Natural killer cell treated with Interleukin-12 subunit alpha and Interleukin-12 subunit beta and Interleukin-15 and Interleukin-18, amount 100 ng/mL, for 72 hours (primary cell): ENCODE measurements at places on chromosomes 12 and 14. TPM values are rescaled to one million over a fixed set of nuclear protein-coding genes. Genes with fewer than 3 reads are reported as not detected.

GRCh38 chr14:68564826-68565759 lies 227.8 kb downstream of the ZFP36L1 start:
- no peaks in the 10 kb centered on the region for H3K27me3 ChIP-seq
- H3K27ac ChIP-seq, result no peak overlapping the region
- peaks cover 12% of the 10 kb centered on the region for H3K4me1 ChIP-seq
- DNase-seq, result no peak
- H3K4me3 ChIP-seq, result no peak overlapping the region

DNA sequence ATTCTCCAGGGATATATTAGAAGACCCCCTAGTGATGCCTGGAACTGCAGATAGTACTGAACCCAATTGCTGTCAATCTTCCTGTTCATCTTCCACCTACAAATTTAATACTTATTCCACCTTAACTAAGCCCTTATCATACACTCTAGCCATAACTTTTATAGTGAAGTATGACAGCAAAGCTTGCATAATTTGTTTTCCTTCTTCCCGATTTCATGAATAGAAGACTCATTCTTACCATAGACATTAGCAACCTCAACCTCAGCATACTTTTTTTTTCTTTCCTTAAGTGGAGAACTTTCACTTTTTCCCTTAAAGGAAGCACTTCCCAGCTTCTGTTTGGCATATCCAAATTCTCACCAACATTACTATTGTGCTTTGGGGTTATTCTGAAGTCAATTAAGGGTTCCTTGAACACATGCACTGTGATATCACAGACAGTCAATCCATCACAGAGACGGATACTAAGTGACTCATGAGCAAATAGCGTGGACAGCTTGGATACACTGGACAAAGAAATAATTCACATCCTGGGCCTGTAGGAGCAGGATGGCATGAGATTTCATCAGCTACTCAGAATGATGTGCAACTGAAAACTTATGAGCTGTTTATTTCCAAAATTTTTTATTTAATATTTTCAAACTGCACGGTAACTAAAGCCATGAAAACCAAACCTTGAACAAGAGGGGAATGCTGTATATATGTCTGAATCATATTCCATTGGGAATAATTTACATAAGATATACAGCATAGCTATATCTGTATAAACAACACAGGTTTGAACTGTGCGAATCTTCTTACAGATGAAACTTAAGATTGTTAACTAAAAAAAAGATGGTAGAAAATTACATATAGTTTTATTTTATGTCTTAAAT lies 63.9 kb downstream of the SYT1 start:
- H3K36me3 ChIP-seq, result peaks cover 6% of the 10 kb centered on the region
- H3K27me3 ChIP-seq, result no peaks in the 10 kb centered on the region
- H3K4me3 ChIP-seq, result no peak overlapping the region
- H3K4me1 ChIP-seq, result no peaks in the 10 kb centered on the region

GRCh38 chr12:57377103-57377840 lies 53.6 kb downstream of the R3HDM2 start:
- no peak overlapping the region for H3K4me3 ChIP-seq
- H3K27ac ChIP-seq, result no peak overlapping the region
- peaks cover 11% of the 10 kb centered on the region for H3K4me1 ChIP-seq
- no peaks in the 10 kb centered on the region for H3K27me3 ChIP-seq
- DNase-seq, result no peak

DNA sequence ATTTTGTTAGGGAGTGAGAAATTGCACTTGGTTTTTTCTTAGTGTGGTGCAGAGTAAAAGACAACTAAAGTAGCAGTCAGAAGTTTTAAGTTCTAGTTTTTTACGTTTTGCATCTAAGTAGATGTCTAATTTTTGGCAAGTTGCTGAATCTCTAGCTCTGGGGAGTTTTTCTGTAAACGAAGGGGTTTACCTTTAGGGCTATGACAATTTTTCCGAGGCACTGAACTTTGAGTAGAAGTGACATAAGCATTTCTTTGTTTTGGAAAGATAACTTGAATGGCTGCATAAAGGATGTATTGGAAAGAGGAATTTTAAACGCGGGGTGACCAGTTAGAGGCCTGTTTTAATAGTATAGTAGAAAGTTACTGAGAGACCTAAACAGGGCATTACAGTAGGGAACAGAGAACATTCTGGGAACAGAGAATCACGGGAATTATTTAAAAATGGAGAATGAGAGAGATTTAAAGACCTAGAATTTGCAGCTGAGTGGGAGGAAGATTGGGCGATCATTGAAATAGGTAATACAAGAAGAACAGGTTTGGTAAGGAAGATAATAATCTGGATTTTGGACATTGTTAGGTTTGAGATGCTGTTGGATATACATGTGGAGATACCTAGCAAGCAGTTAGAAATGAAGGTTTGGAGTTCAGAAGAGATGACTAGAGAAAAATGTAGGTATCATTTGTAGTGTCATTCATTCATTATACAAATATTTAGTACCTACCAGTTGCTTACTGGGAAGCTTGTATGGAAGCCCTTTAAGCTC lies 1.2 kb downstream of the ZNF410 start:
- peak overlapping the region; percentile 93 for H3K4me3 ChIP-seq
- peaks cover 45% of the 10 kb centered on the region for H3K4me1 ChIP-seq
- no peak for DNase-seq
- H3K36me3 ChIP-seq, result no peaks in the 10 kb centered on the region
- H3K27me3 ChIP-seq, result no peaks in the 10 kb centered on the region

DNA sequence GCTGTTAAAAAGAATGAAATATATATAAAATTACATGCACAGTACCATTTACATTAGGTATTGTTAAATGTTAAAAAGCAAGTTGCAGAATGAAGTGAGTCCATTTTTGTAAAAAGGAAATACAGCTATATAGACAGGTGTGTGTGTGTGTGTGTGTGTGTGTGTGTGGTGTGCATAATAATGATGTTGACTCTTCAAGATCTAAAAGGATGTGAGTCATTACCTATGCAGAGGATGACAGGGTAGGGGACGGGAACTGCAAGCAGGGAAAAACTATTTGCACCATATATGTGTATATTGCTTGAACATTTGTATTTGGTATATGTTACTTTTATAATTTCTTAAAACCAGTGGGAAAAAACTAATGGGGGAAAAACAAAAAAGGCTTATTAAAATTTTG lies 3.1 kb downstream of the C14orf39 start:
- peaks cover 14% of the 10 kb centered on the region for H3K27me3 ChIP-seq
- no peak overlapping the region for H3K4me3 ChIP-seq
- H3K27ac ChIP-seq, result no peak overlapping the region

GRCh38 chr14:45251912-45252311 lies 1.1 kb downstream of the MIS18BP1 start:
- H3K4me1 ChIP-seq, result peaks cover 14% of the 10 kb centered on the region
- no peak for DNase-seq
- H3K27ac ChIP-seq, result peak overlapping the region; percentile 88
- no peaks in the 10 kb centered on the region for H3K27me3 ChIP-seq
- H3K4me3 ChIP-seq, result peak overlapping the region; percentile 91

GRCh38 chr14:24839617-24840203 lies 205.7 kb upstream of the GZMB start:
- DNase-seq, result no peak
- H3K4me1 ChIP-seq, result no peaks in the 10 kb centered on the region
- H3K27ac ChIP-seq, result no peak overlapping the region
- H3K36me3 ChIP-seq, result no peaks in the 10 kb centered on the region

GRCh38 chr14:103058164-103059055 lies 1.1 kb upstream of the CDC42BPB start:
- H3K4me1 ChIP-seq, result peaks cover 3% of the 10 kb centered on the region
- peaks cover 28% of the 10 kb centered on the region for H3K27me3 ChIP-seq
- no peaks in the 10 kb centered on the region for H3K36me3 ChIP-seq
- no peak for DNase-seq
- no peak overlapping the region for H3K4me3 ChIP-seq

DNA sequence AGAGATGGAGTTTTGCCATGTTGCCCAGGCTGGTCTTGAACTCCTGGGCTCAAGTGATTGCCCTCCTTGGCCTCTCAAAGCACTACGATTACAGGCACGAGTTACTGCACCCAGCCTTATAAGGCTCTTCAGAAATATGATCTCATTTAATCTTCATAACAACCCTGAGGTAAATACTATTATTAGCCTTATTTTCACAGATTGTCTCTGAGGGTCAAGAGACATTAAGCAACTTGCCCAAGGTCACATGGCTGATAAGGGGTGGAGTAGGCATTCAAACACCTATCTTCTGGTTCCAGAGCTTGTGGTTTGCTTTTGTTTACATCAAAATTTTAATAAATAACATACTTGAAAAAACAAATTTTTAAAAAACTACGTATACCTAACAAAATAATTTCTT lies 5.1 kb downstream of the PRKAG1 start:
- no peak for DNase-seq
- peaks cover 30% of the 10 kb centered on the region for H3K4me1 ChIP-seq
- H3K27ac ChIP-seq, result no peak overlapping the region
- H3K36me3 ChIP-seq, result peaks cover 30% of the 10 kb centered on the region

DNA sequence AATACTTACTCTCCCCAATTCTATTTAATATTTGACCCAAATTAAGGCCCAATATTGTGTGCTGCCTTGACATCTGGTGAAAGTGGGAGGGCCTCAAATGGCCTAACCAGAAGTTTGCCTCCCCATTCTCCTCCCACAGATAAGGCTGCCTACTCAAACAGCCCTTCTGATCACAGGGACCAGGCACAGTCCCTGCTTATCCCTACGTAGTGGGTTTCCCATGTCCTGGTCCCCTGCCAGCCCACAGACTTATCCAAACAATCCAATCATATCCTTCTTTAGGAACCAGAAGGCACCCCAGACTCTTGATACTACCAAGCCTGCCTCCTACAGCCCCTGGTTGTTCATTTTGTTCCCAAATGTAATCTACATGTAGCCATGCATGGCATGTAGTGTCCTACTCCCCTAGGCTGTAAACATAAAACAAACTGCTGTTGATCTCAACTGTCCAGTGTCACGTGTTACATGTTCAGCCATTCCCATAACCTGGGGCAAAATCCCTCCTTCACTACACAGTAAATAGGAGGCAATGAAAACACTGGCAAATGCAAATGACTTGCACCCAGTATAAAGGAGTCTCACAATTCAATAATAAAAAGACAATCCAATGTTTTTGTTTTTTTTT lies 49.3 kb downstream of the EEA1 start:
- DNase-seq, result no peak
- H3K4me1 ChIP-seq, result peaks cover 9% of the 10 kb centered on the region
- H3K27me3 ChIP-seq, result no peaks in the 10 kb centered on the region
- H3K36me3 ChIP-seq, result peaks cover 10% of the 10 kb centered on the region
- H3K4me3 ChIP-seq, result no peak overlapping the region
- H3K27ac ChIP-seq, result no peak overlapping the region

DNA sequence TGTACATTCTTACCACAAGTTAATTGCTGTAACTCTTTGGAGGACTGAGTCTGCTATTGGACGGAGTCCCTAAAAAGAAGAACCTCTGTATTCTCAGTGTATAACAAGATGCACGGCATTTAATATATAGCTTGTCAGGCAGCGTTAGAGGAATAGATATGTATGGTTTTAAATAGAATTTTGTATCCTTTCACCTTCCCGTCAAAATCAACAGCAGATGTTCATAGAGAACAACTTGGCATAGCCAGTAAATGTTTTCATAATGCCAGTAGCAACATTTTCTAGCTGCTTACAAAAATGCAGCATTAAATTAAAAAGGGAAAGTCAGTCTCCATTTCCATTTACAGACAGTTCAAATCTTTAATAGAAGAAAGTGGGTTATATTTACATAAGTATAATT lies 6.8 kb downstream of the SCYL2 start:
- no peak overlapping the region for H3K4me3 ChIP-seq
- peaks cover 45% of the 10 kb centered on the region for H3K4me1 ChIP-seq
- no peaks in the 10 kb centered on the region for H3K36me3 ChIP-seq
- H3K27me3 ChIP-seq, result no peaks in the 10 kb centered on the region

DNA sequence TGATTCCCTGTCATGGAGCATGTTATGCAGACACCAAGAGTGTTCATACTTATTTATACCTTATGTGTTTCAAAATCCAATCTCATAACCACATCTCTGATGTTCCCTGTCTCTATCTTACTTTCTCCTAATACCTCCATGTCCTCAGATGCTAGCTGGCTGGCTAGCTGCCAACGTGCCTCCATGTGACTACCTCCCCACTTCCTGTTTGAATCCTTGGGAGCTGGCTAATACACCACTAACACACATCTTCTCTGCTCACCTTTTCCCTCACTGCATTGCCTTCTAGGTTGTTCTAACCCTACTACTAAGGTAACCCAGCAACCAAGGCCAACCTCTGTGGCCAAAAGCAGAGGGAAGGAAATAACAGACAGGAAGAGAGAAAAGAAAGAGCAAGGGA lies 27.3 kb downstream of the TTC5 start:
- no peak overlapping the region for H3K4me3 ChIP-seq
- no peak overlapping the region for H3K27ac ChIP-seq
- H3K36me3 ChIP-seq, result peaks cover 39% of the 10 kb centered on the region
- H3K27me3 ChIP-seq, result no peaks in the 10 kb centered on the region

PITPNM2 gene
- 3.1 TPM for total RNA-seq

KLRC2 gene
- total RNA-seq, result 23.4 TPM

RPS6KL1 gene
- 12.8 TPM for total RNA-seq
